ENCODE measurements at places on chromosomes 12 and 14.

DNA sequence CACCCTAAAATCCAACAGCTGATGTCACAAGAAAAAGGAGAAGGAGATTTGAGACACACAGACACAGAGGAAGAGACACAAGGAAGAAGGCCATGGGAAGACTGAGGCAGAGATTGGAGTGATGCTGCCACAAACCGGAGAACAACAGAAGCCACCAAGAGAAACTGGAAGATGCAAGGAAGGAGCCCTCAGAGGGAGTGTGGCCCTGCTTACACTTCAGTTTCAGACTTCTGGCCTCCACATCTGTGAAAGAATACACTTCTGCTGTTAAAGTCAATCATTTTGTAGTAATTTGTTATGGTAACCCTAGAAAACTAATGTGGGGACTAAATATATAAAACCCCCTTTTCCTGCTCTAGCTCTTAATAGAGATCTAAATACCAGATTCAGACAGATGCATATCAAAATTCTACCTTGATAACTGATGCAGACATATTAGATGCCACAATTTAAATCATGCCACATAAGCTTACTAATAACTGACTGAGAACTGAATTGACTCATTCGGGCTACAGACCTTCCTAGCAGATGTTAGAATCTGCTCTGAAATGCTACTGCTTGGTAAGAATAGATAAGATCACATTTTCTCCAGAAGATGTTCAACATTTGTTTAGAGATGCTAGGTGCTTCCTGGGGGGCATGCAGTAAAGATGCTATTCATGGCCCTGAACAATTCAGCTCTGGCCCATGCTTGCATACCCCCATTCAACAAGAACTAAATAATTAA lies 113.1 kb upstream of the CCND2 start:
- no peak for DNase-seq

- DNase-seq: no peak
These were observed 301.9 kb downstream of the CCER1 start for GRCh38 chr12:90653040-90653439.

GRCh38 chr14:105072892-105073719 lies 7.9 kb upstream of the GPR132 start:
- no peak for DNase-seq

DNA sequence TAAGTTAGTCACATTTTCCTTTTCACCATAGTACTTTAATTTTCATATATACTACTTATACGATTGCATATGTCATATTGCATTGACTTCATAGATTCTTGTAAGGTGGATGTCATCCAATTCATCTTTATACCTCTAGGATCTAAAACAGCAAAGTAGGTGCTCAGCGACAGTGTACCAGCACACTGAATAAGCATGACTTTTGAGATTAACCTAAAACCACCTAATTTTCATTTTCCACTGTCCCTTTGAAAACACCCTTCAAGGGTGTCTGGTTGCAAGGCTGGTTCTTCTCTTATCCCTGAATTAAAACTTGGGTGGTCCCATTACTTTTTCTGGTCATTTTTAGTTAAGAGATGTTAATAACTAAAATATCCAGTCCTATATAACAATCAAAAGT lies 4.4 kb downstream of the GPR19 start:
- no peak for DNase-seq

GRCh38 chr14:48452437-48452995 lies 777.1 kb upstream of the MDGA2 start:
- DNase-seq: no peak

- no peak for DNase-seq
These were observed 21.2 kb upstream of the CDCA4 start for GRCh38 chr14:105041841-105042765.

GRCh38 chr12:974271-974862 lies 16.7 kb upstream of the ERC1 start:
- DNase-seq: no peak

DNA sequence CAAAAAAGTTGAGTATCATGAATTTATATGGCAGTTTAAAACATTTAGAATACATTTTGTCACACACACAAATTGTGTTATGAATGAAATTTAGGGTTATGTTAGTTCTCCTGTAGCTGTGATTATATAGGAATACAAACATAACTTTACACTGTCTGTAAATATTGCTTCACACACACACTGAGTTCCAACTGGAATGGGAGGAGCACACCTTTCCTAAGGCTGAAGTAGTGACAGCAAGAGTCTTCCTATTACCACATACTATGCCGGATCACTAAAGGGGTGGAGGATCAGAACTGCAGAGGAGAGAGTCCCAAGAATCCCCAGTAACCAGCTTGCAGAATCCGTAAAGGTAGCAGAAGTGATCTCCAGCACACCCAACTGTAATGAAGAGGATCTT lies 63.7 kb downstream of the DNAI7 start:
- no peak for DNase-seq

- DNase-seq: no peak
These were observed 2.7 kb upstream of the RPS6KA5 start for GRCh38 chr14:91063119-91063518.

- no peak for DNase-seq
These were observed 11.2 kb downstream of the BCL2L14 start for GRCh38 chr12:12081836-12082497.

DNA sequence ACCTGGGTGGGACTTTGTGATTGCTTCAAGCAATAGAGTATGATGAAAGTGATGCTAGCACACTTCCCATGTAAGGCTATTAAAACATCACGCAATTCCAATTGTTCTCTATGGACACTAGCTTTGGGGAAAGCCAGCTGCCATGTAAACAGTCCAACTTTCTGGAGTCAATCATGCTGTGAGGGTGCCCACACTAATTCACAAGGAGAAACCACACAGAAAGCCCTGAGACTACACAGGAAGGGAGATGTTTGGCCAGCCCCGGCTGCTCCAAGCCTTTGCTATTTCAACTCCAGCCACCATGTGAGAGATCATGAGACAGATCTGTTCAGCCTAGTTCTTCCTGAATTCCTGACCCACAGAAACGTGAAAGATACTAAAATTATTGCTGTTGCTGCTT lies 96.3 kb downstream of the ST8SIA1 start:
- DNase-seq: no peak

DNA sequence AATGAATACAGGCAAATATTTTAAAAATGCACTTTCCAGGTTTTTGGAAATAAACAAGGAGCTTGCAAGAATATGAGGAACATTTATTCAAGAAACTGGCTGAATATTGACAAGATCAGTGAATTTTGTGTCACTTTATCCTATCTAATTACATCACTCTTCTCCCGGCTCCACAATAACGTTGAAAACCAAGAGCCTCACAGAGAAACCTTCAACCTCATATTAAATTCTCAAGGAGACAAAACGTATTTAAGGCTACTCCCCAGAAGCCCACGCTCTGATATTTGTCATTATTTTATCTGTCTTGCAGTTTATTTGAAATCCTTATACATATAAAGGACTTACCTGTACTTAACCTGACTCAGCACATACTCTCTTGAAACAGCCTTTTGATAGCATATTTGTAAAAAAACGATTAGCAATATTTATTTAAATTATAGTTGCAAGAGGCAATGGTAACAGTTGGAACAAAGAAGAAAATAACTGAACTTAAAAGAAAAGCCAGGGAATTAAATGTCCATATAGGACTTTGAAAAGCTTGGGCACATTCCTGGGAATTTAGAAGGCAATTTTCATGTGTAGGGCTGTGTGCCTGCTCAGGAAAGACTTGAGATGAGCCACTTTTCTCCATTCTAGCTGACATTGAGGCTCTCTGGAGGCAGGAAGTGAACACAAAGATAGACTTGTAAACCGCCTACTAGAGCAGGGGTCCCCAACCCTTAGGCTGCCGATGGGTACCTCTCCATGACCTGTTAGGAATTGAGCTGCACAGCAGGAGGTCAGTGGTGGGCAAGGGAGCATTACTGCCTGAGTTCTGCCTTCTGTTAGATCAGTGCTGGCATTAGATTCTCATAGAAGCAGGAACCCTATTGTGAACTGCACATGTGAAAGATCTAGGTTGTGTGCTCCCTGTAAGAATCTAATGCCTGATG lies 636.4 kb downstream of the SLC16A7 start:
- no peak for DNase-seq

- DNase-seq: no peak
These were observed 440.4 kb downstream of the ADAMTS20 start for GRCh38 chr12:43111608-43112007.

GRCh38 chr12:84875241-84875640 lies 37.4 kb downstream of the SLC6A15 start:
- no peak for DNase-seq

- DNase-seq: no peak
These were observed 8.4 kb downstream of the GSC start for GRCh38 chr14:94761348-94761996.

DNA sequence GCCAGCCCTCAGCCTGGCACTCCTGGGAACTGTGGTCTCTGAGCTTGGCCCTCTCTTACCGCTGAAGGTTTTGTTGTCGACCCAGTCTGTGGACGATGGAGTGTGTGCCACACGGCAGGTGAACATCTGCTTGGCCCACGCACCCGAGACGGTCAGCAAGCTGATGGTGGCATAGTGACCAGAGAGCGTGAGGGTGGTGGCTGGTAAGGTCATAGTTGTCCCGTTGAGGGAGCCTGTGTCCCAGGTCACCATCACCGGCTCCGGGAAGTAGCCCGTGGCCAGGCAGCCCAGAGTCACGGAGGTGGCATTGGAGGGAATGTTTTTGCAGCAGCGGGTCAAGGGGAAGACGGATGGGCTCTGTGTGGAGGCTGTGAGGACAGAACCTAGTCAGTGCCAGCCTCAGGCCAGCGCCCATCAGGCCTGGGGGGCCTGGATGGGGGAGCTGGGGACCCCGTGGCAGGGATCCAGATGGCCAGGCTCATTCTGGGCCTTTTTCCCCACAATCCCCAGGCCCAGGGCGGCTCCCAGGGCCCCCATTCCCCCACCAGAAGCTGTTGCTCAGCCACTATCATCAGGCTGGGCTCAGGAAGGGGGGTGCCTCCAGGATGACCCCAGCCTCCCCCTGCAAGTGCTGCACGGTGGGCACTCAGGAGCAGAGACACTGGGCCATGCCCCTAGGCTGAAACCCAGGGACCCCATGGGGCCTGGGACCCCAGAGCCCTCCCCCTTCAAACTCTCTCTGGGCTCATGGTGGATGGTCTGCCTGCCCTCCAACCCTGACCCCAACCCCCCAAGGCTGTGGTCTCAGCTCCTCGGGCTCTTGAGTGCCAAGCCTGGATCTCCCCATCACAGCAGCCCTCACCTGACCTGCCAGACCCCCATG lies 75.2 kb downstream of the TMEM121 start:
- DNase-seq: no peak

- DNase-seq: no peak
These were observed 24.0 kb downstream of the SSH1 start for GRCh38 chr12:108833355-108833733.

DNA sequence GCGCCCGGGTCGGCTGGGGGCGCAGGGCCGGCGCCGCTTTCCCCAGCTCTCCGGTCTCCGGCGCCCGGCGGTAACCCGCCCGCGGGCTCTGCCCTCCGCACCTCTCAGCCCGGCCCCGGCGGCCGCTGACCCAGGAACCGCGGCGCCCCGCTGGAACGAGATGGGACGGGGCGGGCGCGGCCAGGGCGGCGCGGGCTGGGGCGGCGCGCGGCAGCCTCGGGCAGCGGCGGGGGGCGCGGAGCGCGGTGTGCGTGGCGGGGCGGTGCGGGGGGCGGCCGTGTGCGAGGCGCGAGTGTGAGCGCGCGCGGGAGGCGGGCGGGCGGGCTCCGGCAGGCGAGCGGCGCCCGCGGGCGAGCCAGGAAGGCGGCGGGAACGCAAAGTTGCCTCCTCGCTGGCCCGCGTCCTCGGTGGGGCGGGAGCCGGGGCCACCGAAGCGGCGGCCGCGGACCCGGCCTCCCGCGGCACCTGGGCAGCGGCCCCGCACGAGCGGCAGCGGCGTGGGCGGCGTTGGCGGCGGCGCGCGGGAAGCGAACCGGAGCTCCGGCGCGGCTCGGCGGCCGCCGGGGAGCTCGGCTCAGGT lies 671 bp upstream of the DIO3 start:
- DNase-seq: no peak

- no peak for DNase-seq
These were observed 110.1 kb downstream of the SLC25A21 start for GRCh38 chr14:37062191-37062803.

- DNase-seq: peak; percentile 32
These were observed at the start of gene TMEM30B for GRCh38 chr14:61281186-61281947. TMEM30B (minus strand) TSS chr14:61281338; CDS start chr14:61281147, 191 bp downstream.

DNA sequence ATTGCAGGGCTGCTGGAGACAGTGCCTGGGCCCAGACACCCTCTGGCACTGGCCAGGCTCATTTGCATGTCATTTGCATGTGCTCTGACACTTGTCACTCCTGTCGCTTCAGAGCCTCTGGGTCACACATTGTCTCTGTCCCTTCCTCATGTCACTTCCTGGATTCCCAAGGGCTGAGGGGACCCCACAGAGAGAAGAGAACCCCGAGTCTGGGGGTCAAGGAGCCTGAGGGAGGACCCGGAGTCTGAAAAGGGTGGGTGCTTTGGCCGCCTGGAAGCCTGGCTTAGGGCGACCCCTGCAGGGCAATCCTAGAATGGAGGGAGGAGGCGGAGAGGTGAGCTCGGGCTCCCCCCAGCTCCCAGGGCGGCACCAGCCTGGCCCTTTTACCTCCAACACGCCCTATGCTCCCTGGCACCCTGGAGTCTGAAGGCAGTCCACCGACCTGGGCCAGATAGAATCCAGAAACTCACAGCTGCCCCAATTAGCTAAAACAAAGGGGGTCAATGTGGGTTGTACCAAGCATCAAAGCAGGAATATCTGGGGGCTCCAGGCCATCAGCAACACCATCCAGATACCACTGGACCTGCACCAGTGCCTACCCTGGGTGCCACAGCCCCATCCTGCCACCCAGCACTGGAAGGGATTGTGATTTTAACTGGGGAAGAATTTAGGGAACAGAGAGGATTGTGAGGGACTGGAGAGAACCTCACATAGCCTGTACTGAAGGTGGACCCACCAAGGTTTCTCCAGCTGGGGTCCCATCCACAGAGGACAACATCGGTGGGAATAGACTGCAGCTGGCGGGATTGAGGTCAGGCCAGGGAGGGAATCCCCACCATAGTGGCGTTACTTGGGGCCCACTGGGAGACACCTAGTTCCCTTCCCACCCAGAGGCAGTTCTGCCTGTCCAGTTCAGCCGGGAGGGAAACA lies 21.8 kb upstream of the KRT78 start:
- peak; percentile 86 for DNase-seq

DNA sequence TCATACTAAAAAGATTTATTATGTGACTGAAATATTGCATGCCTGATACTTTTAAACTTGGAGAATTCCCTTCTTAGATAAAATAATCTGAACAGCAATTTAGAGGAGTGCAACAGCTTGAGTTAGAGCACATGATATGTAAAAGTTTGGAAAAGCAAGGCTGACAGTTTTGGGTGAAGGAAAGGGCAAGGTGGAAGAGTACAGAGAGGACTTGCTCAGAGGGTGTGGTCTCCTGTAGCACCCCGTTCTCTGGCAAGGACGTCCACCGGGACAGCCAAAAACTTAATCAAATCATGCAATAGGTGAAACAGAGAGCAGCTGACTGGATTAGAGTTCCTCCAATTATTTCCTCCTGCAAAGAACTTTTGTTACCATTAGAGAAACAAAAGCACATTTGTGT lies 65.2 kb upstream of the PDZRN4 start:
- DNase-seq: no peak

- DNase-seq: no peak
These were observed 6.7 kb downstream of the TRMT5 start for GRCh38 chr14:60974090-60974651.

- peak; percentile 27 for DNase-seq
These were observed 58.2 kb downstream of the DICER1 start for GRCh38 chr14:95098984-95099599.

GRCh38 chr12:131843527-131843926 lies 15.3 kb downstream of the MMP17 start:
- DNase-seq: no peak
